Pancreas (tissue), 10 donors: ENCODE measurements at places on chromosomes 13 and 19. TPM values are rescaled to one million over a fixed set of nuclear protein-coding genes. Genes with fewer than 3 reads are reported as not detected.

DNA sequence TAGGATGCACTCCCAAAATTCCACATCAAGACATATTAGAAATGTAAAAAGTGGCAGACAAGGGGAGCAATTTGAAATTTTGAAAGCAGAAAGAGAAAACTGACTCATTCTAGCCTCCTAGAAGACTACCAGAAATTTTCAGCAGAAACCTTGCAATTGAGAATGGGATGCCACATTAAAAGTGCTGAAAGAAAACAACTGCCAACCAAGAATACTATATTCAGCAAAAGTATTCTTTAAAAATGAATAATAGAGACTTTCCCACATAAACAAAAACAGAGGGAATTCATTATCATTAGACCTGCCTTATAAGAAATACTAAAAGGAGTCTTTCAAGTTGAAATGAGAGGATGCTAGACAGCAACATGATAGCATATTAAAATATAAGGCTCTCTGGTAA lies 78.3 kb upstream of the HTR2A start:
- no peaks in the 10 kb centered on the region for H3K36me3 ChIP-seq
- H3K27me3 ChIP-seq, result no peaks in the 10 kb centered on the region
- no peak overlapping the region for H3K27ac ChIP-seq
- H3K4me3 ChIP-seq, result no peak overlapping the region

- H3K4me1 ChIP-seq, result no peaks in the 10 kb centered on the region
- no peak overlapping the region for H3K27ac ChIP-seq
- H3K36me3 ChIP-seq, result no peaks in the 10 kb centered on the region
- H3K4me3 ChIP-seq, result no peak overlapping the region
Measured at GRCh38 chr13:31221057-31221456, 21.3 kb downstream of the B3GLCT start.

DNA sequence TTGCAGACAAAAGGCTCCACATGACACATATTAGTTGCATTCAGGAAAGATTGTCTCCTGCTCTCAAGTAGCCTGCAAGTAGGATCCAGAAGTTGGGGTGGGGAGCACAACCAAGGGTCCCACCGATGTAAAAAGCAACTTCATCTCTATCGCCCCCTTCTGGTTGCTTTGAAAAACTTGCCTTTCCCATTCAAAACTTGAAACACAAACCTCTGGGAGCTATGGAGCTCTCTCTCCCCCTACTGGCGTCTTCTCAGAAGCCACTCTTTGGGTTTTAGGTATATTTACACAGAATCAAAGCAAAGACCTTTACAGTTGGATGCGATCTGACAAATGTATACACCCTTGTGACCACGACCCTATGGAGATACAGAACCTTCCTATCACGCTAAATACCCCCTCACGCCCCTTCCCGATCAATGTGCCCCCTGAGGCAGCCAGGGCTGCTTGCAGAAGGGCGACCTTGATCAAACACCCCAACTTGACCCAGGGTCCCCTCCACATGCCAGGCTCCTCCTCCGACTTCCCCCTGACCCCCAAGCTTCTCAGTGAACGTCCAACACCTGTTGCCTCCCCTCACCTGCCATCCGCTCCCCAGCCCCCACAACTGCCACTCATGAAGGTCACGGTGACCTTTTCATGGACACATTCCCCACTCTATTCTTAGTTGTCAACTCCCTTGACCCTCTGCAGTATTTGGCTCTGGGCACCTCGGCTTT lies 10.1 kb downstream of the NOSIP start:
- H3K27me3 ChIP-seq, result no peaks in the 10 kb centered on the region
- no peak overlapping the region for H3K27ac ChIP-seq
- H3K4me1 ChIP-seq, result no peaks in the 10 kb centered on the region
- DNase-seq, result no peak
- no peak overlapping the region for H3K4me3 ChIP-seq
- H3K36me3 ChIP-seq, result no peaks in the 10 kb centered on the region

DNA sequence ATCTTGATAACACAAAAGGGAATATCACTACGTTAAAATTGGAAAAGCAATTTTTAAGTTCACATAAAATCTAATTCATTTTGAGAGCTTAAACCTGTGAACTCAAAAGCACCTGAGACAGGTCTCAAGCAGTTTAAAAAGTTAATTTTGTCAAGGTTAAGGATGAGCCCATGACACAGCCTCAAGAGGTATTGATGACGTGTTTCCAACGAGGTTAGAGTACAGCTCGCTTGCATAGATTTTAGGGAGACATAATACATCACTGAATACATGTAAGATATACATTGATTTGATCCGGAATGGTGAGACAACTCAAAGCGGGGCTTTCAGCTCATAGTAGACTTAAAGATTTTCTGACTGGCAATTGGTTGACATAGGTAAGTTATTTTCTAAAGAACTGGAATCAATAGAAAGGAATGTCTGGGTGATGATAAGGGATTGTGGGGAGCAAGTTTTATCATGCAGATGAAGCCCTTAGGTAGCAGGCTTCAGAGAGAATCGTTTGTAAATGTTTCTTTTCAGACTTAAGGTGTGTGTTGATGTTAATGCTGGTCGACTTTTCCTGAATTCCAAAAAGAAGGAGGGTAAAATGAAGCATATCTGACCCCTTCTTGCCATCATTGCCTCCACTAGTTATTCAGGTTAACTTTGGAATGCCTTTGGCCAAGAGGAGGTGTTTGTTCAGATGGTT lies 2890.6 kb downstream of the PCDH9 start:
- no peak overlapping the region for H3K4me3 ChIP-seq
- no peaks in the 10 kb centered on the region for H3K36me3 ChIP-seq
- no peaks in the 10 kb centered on the region for H3K4me1 ChIP-seq

GRCh38 chr19:4711211-4711610 lies 12.4 kb downstream of the DPP9 start:
- peaks cover 24% of the 10 kb centered on the region for H3K4me1 ChIP-seq
- peaks cover 22% of the 10 kb centered on the region for H3K36me3 ChIP-seq
- H3K4me3 ChIP-seq, result no peak overlapping the region
- peak overlapping the region; percentile 84 for H3K27ac ChIP-seq

DNA sequence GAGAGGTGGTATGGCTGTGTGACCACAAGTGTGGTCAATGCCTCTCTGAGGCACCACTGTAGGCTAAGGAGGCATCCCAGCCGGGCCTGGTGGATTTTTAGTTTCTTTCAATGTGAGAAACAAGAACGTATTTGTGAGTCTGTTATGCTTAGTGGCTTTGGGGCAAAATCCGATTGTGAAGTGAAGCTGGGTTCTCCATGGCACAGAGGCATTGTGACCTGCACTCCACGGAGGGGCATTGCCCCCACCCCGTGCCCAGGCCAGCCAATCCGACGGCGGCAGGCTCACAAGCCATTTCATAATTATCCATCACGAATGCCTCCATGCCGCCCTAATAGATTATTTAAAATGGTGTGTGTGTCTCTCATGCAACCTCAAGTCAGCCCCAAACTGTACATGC lies 151.6 kb downstream of the ZNF536 start:
- no peak overlapping the region for H3K27ac ChIP-seq
- no peaks in the 10 kb centered on the region for H3K36me3 ChIP-seq
- DNase-seq, result no peak

DNA sequence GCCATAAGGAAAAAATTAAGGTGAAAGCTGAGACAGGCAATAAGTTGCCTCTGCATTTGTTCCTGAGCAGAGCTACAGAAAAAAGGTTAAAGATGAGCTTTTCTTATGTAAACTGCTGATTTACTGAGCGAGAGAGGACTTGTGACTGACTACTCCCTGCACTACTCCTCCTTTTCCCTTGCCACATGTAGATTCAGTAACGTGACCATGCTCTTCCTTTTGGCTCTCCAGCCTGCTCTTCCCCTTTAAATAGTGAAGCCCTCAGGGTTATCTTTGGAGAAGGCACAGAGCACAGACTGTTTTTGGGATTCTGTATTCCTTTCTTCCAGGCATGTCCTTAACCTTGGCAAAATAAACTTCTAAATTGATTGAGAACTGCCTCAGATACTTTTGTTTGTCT lies 630.2 kb downstream of the UQCRFS1 start:
- H3K36me3 ChIP-seq, result no peaks in the 10 kb centered on the region
- H3K27me3 ChIP-seq, result no peaks in the 10 kb centered on the region
- DNase-seq, result no peak
- H3K27ac ChIP-seq, result no peak overlapping the region
- no peak overlapping the region for H3K4me3 ChIP-seq
- no peaks in the 10 kb centered on the region for H3K4me1 ChIP-seq

KLF5 gene
- 18.2 TPM for total RNA-seq

PRKCG gene
- total RNA-seq, result 0.18 TPM

LRRC63 gene
- not detected for total RNA-seq

CGB8 gene
- not detected for total RNA-seq

GGN gene
- 0.24 TPM for total RNA-seq
